RKO (cell line): ENCODE measurements at places on chromosomes 13 and 19.
A peak's percentile ranks its signal among the peaks of the same experiment; 100 is the strongest.

- no peak for DNase-seq
Measured at GRCh38 chr19:39138221-39139211, 12.9 kb downstream of the PAK4 start.

GRCh38 chr19:55958356-55958755, 10.7 kb downstream of the NLRP8 start:
- peak; percentile 62 for DNase-seq

DNA sequence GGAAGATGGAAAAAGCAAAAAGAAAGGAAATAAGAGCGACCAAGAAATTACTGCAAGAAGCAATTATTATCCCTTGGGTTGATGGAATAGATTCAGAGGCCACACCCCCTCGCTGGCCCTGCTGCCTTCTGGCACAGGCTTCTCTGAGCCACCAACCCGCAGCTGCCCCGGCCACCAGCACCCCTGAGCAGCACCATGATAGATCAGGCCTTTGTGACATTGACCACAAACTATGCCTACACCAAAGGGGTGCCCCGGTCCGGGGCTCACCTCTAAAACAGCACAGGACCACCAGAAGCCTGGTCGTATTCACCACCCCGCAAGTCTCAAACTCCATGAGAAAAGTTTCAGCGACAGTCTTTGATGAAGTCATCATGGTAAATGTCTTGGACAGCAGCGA, 1059.3 kb downstream of the SLITRK1 start:
- no peak for DNase-seq

- peak; percentile 49 for DNase-seq
Measured at GRCh38 chr13:25249001-25249543, 38.2 kb downstream of the MTMR6 start.

DNA sequence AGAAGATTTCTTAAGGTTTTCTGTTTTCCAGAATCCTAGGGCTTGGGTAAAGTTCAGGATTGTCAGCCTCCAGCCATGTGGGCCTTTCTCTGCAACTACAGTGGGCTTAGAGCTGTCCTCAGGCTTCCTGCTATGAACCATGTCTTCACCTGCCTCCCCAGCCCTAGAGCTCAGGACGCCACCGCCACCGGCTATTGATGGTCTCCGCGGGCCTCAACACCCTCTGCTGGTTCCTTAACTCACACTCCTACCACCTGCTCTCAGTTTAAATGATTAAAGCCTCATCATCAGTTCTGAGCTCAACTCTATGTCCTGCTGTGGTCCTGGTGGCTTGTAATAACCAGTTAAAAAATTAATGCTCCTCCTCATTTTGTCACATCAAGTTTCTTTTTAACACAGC, 221.0 kb downstream of the EFNB2 start:
- no peak for DNase-seq

DNA sequence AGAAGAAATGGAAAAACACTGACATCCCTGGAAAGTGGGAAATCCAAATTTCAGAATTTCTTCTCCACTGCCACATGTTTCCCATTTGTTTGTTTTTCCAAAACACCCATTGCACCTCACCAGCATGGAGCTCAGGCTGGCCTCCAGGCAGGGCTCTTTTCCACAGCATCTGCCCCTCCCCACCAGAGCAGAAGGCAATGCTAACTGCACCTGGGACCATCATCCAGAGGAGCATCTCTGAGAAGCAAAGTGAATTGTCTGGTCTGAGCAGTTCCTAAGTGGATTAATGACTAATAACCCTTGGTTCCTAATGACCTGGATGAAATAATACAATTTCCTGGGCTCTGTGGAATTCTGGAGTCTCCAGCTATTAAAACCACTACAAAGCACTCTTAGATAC, 8.8 kb upstream of the CYSLTR2 start:
- DNase-seq, result no peak

DNA sequence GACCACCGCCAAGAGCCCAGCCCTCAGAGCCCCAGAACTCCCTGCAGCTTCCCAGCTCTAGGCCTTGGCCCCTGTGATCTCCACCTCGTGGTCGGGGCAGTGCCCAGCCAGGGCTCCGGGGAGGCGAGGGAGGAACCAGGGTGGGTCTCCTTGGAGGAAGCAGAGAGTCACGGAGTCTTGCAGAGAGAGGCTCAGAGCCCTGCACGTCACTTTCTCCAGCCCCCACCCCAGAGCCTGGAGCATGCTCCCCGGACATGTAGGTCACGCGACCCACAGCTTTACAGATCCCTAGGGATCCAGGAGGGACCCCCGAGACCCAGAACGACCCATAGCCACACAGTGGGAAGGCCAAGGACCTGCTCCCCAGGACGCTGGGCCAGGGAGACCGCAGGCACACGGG, 11.9 kb downstream of the GADD45B start:
- no peak for DNase-seq

DNA sequence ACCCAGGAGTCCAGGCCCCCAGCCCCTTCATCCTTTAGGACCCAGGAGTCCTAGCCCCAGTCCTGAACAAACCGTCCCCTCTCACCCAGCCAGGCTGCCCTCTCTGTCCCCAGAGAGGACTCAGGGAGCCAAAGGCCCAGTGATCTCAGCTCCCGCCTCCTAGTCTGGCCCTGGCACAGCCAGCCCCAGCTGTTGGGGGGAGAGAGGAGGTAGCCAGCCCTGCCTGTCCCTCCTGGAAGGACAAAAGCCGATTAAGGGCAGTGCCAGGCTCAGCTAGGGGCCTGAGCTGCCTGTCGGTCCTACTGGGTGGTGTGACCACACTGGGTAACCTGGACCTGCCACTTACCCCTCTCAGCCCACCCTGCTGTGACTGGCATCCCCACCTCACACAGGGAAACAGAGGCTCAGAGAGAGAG, 14.5 kb downstream of the LIPE start:
- no peak for DNase-seq

- DNase-seq, result no peak
Measured at GRCh38 chr13:36612230-36612629, 61.6 kb upstream of the SERTM1 start.
